HFFc6 (cell line): ENCODE measurements at places on chromosomes 3 and 15.

DNA sequence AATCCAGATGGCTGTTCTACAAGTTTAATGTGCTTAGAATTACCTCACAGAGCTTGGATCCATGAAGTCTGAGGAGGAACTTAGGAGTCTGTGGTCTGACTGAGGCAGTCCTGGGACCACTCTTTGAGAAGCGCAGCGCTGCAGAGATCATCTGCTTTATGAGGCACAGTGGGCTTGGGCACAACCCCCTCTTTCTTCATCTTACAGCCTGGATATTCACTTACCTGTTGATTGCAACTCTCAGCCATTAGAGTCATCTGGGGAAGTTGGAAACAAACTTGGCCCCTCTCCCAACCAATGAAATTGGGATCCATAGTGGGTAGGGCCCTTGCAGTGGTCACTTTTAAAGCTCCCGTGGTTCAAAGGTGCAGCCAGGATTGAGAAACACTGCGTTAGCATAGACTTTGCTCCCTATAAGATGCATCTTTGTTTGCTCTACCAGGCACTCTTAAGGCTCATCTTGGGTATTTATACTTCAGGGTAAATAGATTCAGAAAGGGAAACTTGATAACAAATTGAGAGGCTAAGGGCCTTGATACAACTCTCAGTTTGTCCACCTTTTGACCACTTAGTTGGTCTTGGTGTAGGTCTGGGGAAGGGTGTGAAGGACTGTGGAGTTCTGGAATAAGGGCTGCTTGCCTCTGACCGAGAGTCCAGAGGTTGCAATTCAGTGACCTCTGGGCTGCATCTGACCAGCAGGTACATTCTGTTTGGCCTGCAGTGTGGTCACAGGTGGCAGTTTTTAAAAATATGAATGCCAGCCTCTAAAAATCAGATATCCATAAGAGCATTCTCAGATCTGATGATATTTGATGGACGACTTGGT is 22.8 kb downstream of the FEM1B start:
- peaks cover 2% of the 10 kb centered on the region; the same call in 1 of the 2 replicates for H3K27me3 ChIP-seq
- no peak overlapping the region for H3K4me3 ChIP-seq
- DNase-seq: no peak

DNA sequence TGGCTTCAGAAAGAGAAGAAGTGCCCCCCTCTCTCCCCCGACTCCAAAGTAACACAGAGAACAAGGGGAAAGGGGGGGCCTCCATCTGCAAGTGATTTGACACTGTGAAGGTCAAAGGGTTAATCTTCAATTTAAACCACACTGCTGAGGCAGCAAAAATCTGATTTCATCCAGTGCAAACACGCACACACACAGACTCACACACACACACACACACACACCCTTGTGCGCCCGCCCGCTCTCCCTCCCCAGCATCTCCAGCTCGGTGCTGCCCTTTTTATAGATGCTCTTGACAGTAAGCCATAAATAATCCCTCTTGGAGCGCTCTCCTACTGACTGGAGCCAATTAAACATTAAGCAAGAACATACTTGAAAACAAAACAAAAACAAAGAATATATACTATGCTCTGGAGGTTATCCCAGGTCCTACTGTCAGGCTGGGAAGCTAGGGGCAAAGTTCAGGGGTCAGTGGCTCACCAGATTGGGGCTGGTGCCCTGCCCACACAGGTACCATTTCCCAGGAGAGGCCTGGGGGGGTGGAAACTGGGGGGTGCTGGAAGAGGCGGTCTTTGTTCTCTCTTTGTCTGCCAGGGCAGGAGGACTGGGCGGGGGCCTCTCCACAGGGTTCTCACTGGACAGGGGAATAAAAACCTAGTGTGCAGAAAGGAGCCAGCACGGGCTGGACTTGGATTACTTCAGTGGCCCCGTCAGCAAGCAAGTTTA is 16.3 kb downstream of the BMF start:
- H3K27me3 ChIP-seq: no peaks in the 10 kb centered on the region
- peak overlapping the region; percentile 45 for H3K4me3 ChIP-seq
- DNase-seq: peak; percentile 92
- H3K27ac ChIP-seq: peak overlapping the region; percentile 67
- peaks cover 59% of the 10 kb centered on the region for H3K4me1 ChIP-seq

GRCh38 chr15:61681038-61681418 is 379.2 kb downstream of the VPS13C start:
- H3K4me1 ChIP-seq: no peaks in the 10 kb centered on the region
- no peak for DNase-seq
- H3K4me3 ChIP-seq: no peak overlapping the region
- no peak overlapping the region for H3K27ac ChIP-seq

DNA sequence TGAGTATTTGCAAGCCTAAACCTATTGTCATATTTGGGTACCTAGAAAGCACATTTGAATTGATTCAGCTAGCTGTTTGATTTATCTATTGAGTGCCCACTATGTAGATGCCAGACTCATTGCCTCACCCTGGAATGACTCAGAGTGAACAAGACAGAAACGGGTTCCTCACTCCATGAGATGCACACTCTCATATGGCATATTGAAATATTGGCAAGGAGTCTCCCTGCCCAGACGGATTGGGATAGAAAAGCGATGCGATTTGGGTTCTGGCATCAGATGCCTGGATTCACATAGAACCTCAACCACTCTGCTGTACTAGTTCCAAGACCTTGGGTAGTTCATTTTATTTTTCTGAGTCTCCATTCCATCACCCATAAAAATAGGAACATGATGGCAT is 22.5 kb downstream of the LRRN1 start:
- no peaks in the 10 kb centered on the region for H3K27me3 ChIP-seq
- H3K27ac ChIP-seq: no peak overlapping the region
- H3K36me3 ChIP-seq: no peaks in the 10 kb centered on the region
- no peak overlapping the region for H3K4me3 ChIP-seq

- H3K27me3 ChIP-seq: peaks cover 58% of the 10 kb centered on the region
- H3K36me3 ChIP-seq: no peaks in the 10 kb centered on the region
- H3K4me3 ChIP-seq: no peak overlapping the region
- H3K4me1 ChIP-seq: no peaks in the 10 kb centered on the region
- no peak overlapping the region for H3K27ac ChIP-seq
- DNase-seq: no peak
Measured at GRCh38 chr3:123018683-123019082, 8.9 kb downstream of the SEMA5B start.

DNA sequence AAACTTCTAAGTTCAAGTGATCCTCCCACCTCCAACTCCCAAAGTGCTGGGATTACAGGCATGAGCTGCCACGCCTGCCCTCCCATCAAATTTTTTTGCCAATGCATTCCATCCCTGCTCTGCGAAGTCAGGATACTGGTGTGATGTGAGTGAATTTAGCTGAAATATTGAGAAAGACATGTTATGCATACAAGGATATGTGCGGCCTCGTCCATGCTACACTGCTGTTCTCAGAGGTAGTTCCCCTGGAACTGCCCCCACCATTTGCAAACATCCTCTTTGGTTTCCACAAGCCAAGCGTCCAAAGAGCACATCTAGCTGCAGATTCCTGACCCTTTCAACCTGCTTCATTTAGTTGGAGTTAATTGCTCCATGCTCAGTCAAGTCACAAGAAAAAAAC is 36.5 kb upstream of the BCL2A1 start:
- no peak overlapping the region for H3K27ac ChIP-seq
- H3K36me3 ChIP-seq: no peaks in the 10 kb centered on the region; the same call in 1 of the 2 replicates
- H3K4me3 ChIP-seq: no peak overlapping the region
- DNase-seq: no peak
- H3K4me1 ChIP-seq: peaks cover 33% of the 10 kb centered on the region
